Fibroblast of skin of scalp (primary cell): ENCODE measurements at places on chromosomes 11 and 22.

- DNase-seq = peak; percentile 64
Observed at GRCh38 chr11:102560555-102561011, 30.0 kb upstream of the MMP7 start.

DNA sequence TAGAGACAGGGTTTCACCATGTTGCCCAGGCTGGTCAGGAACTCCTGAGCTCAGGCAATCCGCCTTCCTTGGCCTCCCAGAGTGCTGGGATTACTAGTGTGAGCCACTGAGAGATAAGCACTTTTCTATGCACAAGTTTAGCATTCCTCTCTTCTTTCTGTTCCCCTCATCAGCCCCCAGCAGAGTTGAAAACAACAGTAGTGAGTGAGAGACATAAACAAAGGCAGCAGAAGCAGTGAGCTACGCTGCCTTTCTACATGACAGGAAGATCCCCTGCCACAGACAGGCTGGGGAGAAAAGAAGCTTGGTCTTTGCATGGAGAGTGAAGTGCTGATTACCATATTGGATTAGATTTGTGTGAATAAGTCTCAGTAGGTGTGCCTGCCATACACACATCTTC is 392.0 kb upstream of the KIRREL3 start:
- no peak for DNase-seq

DNA sequence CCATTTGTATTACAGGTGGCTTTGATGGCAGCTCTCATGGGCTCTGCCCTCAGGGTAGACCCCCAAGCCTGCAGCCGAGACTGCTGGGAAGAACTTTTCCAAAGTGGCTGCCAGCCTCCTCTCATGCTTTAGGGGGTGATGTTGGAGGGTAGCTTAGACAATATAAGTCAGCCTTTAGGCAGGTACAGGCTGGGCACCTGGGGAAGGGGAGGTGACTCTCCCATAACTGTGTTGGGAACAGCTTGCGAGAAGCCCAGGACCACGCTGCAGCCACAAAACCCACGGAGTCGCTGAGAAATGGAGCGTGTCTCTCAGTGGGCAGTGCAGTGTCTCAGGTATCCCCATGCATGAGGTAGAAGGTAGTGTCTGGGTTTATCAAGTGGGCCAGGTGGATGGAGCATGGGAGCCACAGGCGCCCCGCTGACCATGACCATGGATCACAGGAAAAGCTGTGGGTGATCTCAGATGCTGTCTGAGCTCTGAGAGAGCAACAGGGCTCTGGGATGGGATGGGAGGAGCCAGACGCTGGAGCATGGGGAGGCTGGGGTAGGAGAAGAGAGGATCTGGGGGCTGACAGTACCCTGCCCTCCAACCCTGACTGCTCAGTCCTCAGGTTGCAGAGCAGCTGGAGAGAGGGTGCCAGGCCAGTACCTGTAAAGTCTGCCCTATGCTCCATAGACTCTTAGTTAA is 115.2 kb downstream of the FEZ1 start:
- DNase-seq = no peak

DNA sequence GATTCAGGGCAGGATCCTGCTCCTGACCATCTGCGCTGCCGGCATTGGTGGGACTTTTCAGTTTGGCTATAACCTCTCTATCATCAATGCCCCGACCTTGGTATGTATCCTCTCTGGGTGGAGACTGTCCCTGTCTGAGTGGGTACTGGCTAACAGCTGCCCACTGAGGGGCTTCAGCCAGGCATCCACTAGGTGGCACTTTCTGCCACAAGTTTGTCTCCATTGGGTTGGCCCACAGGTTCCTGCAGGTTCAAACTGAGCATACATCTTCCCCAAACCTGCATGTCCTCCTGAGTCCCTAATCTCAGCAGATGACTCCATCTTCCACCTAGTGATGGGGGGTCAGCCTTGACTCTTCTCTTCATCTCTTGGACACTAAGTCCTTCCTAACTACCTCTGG is 4.4 kb downstream of the SLC2A11 start:
- DNase-seq = peak; percentile 50

DNA sequence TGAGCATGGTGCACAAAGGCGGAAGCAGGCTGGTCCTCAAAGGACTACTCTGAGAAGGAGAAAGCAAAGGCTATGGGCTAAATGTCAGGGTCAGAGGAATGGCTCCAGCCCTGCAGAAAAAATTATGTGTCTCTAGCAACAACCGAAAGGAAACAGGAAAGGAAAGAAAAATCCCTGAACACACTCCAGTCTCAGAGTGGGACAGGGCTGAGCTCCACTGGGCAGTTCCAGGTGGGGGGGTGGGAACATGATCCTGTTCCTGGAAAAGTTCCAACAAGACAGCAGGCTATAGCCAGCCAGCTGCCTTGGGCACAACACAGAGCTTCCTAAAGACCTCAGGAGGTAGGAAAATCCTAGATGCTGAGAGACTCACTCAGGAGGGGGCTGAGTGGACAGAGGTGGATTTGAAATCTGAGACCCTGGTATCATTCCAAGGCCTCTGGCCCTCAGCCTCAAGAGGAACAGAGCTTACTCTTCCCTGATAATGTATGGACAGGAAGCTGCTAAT is 1088.2 kb downstream of the TBC1D22A start:
- peak; percentile 23 for DNase-seq

DNA sequence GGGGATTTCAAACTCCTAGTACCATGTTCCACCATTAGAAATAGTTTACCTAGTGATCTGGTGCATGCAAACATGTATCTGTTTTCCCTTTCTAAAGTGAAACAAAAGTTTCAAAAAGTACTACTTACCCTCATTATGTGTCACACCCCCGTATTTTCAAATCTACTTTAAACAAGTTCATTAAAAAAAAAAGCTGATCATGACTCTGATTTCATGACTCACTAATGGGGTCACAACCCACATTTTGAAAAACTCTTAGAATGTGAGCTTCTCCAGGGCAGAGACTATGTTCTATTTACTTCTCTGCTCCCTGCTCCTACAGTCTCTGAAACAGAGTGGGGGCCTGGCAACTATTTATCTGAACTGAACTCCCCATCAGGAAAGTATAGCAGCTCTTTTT is 18.2 kb downstream of the CHRM1 start:
- DNase-seq = no peak

GRCh38 chr11:129855086-129855485 is 39.4 kb downstream of the TMEM45B start:
- DNase-seq = no peak

GRCh38 chr11:126082251-126083109 is 19.8 kb upstream of the CDON start:
- no peak for DNase-seq

GRCh38 chr22:42692239-42693054 is 28.2 kb downstream of the A4GALT start:
- no peak for DNase-seq

DNA sequence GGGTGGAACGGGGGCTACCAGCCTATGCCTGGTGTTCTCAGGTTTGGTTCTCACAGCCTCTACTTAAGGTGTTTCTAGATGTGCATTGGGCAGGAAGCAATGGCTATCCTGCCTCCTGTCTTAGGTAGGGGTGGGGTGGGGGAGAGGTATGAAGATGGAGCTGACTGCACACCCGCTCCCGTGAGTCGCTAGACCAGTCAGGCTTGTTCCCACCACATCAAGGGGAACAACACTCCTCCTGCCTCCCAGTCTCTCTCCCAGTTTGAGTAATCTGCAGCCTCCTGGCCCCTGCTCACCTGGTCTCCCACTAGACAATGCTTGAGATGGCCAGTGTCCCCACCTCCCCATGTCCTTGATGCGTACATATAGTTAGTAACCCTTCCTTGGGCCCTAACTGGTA is 79.3 kb upstream of the TENM4 start:
- no peak for DNase-seq

DNA sequence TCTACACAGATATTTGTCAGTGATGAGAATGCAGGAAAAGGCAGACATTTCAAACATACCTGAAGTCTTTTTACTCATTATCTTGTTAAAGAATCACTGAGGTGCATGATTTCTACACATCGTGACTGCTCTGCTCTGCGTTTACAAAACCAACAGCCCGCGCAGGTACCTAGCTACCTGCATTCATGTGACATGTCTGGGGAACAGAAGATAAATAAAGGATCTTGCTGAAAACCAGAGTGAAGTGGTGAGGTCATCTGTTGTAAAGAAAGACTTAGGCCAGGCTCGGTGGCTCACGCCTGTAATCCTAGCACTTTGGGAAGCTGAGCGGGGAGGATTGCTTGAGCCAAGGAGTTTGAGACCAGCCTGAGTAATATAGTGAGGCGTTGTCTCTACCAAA is 15.7 kb downstream of the ASPHD2 start:
- no peak for DNase-seq
